ENCODE measurements at places on chromosomes 13 and 19.
A peak's percentile ranks its signal among the peaks of the same experiment; 100 is the strongest.

GRCh38 chr13:97257800-97258799, 36.0 kb downstream of the MBNL2 start:
- no peak for DNase-seq

DNA sequence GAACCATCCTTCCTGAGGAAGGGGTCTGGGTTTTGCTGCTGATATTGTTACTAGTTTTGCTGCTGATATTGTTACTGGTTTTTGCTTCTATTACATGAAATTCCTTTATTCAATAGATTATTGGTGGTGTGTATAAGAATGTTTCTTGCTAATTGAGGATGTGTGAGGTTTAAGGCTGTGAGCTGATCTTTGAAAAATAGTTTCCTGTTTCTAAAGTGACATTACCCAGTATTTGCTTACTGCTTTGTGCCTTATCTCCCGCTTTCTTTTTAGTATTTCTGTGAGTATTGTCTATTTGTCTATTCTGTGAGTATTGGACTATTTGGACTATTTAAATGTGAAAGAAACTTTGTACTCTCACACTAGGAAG, 38.2 kb upstream of the C1QTNF9 start:
- DNase-seq = no peak

DNA sequence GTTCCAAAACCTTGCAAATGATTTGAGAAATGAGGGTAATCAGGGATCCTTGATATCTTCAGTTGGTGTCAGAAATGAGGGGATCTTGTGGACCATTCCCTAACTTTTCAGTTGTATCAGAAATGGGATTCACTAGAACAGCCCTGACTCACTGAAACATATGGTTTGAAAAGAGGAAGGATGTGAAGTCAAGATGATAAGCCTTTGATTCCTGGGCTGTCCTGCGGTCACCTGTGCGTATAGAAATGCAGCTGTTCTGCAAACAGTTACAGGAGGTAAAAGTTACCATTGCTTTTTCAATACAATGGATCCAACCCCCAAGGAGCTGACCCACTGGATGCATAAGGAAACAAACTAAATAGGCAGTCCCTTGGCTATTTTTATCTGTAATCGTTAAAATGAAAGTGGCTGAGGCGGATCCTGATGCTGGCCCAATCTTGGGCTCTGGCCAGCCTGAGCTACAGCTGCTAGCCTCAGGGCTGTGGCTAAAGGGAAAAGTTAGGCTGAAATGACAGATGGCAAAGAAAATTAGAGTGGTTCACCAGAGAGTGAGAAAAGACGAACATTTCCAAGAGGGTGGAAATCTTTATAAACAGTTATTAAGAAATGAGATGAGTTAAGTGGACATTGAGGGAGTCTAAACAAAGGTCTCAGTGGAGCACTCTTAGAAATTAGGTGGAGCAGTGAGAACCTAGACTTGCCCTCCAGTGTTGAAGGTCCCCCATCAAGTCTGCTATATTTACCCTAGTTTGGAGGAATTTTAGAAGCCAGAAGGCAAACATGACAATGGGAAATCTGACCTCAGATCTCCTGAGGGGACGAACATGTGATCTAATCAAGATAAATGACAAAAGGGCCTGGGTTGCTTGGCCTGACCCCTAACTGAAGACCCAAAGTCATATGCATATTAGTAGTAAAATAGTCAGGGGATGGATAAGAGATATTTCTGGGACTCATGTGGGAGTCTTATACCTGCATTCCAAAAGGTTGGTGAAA, 7.6 kb downstream of the SIGLECL1 start:
- peak; percentile 69 for DNase-seq

DNA sequence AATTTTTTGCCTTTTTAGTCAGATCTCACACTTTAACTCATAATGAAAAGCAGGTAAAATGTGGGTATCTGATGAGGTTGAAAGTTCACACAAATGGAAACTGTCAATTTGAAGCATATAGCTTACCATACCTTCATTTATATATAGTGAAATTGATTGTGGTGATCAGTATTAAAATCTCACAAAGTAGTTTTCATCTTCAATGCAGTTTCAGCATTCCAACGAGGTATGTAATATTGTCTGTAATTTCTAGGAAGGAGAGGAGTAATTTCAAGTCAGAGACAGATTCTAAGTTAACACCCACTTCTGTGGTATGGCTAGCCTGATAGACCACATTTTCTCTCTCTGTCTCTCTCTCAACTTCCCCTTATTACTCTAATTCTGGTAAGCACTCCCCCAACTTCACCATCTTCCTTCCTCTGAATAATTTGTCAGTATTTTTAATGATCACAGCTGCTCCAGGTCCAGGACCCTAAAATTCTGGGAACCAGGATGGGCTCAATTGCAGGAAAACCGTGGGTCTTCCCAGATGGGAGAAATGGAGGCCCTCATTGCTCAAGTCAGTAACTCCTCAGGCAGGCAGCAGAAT, 455.7 kb downstream of the FGF9 start:
- no peak for DNase-seq

DNA sequence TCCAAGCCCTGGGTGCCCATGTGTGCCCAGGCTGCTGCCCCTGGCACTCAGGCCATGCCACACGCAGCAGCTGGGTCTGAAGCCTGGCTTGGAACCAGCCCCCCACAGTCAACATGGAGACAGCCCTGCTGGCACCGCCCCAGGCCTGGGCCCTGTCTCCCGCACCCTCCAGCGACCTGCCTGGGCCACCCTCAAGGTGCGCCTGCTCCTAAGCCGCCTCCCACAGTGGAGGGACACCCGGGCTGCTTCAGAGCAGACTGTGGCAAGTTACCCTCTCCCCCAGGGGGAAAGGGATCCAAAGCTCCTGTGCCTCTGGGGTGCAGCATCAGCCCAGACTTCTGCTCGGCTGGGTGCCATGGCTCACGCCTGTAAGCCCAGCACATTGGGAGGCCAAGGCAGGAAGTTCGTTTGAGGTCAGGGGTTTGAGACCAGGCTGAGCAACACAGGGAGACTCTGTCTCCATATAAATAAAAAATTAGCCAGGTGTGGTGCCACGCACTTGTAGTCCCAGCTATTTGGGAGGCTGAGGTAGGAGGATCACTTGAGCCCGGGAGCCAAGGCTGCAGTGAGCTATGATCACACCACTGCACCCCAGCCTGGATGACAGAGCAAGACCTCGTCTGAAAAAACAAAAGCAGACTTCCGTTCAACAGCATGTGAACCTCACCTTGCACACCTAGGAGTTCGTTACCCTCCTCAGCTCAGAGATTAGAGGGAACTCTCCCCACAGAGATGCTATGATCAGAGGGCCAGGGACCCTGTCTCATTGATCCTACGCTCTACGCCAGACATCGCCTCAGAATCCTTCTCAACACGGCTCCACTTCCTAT, 15.6 kb downstream of the ELL start:
- peak; percentile 10 for DNase-seq

- no peak for DNase-seq
Measured at GRCh38 chr13:93248627-93249047, 22.0 kb downstream of the GPC6 start.

DNA sequence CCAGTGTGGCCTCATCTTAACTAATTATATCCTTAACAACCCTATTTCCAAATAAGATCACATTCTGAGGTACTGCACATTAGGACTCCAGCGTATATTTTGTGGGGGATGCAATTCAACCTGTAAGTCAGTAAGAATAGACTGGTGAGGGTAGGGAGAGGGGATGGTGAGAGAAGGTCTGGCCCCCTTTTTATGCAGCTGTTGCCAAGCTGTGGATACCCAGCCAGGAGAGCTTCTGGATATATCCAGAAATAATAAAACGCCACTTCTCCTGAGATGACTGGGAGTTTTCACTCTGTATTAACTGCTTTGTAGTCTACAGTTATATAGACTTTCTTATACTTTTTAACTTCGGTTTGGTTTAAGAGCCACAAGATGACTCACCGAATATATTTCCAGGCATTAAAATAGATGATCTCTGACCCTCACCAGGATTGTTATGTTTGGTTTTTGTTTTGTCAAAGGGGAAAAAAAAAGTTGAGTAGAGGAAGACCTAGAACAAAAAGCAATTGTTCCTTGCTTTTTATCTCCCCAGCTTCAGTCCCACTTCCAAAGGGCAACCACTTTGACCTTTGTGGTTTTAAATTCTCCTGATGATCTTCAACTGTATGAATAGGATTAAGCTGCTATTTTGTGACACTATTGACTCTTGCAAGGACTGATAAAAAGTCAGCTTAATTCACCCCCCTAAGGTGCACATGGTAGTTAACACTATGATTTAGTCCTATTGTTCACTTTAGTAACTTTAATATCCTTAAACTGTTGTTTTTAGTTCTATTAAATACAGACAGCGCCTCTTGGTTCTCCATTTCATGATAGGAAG, 3.1 kb upstream of the NEK3 start:
- no peak for DNase-seq

DNA sequence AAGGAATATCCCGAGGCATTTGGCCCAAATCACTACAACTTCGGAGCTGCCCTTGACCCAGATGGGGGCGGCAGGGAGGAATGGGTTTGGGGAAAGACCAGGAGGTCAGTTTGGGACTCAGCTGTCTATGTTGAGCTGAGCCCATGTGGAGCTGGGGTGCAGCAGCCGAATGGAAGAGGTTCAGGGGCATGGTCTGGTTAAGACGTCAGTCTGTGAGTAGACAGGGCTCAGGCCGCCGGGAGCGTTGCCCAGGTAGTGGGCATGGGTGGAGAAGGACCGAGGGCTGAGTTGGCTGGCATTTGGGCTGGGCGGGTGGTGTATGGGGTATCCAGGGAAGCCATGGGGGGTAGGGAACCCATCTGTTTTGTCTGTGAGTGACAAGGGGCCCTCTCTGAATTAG, 9.3 kb upstream of the SCN1B start:
- DNase-seq = no peak

- no peak for DNase-seq
Measured at GRCh38 chr13:65461590-65461989, 1768.5 kb downstream of the PCDH9 start.

DNA sequence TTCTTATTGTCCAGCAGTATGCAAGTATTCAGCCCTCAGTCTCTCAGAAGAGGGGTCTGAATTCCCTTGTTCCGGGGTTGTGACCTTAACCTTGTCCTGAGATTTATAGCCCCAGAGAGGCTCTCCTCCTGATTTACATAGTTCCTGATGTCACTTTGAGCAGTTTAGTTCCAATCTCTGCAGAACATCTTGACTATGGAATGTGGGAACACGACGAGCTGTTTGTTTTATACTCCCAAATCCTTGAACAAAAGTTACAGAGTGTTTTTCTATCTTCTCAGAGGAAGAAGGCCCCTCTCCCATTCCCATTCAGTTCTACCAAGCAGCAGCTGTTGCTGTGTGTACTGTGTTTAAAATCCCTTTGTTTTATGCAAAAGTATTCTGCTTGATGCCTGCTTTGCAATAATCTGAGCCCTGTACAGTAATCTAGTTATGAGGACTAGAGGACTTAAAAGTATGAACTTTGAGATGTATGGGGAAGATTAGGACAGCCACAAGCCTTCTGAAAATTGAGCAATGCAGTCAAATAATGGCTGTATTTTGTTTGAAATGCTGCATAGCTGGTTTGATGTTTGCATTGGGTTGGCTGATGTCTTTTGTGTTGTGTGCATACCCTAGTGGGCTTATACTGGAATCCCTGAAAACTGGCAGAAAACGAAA, 74.7 kb downstream of the KL start:
- no peak for DNase-seq

DNA sequence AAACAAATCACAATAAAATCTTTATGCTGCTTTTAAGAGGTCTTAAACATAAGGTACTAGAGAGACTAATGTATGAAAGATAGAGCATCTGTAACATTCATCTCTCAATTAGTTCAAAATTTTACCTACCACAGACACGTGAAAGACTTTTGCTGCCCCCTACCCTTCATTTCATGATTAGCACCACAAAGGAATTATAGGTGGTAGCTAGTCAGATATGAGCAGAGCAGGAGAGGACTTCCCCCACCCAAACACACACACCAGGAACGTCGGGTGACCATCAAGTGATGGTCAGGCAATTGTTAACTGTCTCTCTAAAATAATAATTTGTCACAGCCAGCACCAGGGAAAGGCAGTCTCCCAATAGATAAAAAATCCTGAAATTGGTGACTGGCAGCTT, 1531.7 kb upstream of the SPRY2 start:
- DNase-seq = no peak

DNA sequence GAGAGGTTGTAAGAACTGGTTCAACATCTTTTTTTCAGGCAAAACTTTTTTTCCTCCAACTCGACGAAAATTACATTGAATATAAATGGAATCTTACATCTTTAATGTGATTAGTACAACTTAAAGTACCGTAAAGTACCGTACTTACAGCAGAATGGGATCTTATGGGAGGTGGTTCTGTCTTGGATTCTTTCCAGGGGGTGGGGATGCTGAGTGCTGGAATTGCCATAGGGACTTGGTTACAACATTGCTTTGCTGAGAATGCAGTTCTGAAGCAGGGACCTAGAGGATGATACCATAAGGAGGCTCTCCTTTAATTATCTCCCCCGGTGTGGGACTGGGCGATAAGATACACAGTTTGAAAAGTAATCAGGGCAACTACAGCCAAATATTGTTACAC, 186.4 kb downstream of the KLF5 start:
- no peak for DNase-seq

DNA sequence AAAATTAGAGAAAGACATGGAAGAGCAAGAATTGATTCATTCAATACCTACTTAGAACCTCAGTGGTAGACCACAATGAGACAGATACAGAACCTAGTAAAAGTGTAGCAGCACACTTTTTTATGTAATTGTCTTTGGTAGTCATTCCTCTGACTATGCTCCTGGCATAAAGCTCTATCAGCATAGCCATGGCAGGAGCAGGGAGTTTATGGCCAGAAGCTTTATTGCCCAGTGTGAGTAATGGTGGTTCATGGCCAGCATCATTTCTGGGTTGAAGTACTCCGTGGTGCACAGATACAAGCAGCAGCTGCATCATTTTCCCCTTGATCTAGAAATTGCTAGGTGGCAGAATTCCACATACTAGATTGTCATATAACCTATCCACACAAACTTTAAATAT, 352.6 kb downstream of the TBC1D4 start:
- no peak for DNase-seq

DNA sequence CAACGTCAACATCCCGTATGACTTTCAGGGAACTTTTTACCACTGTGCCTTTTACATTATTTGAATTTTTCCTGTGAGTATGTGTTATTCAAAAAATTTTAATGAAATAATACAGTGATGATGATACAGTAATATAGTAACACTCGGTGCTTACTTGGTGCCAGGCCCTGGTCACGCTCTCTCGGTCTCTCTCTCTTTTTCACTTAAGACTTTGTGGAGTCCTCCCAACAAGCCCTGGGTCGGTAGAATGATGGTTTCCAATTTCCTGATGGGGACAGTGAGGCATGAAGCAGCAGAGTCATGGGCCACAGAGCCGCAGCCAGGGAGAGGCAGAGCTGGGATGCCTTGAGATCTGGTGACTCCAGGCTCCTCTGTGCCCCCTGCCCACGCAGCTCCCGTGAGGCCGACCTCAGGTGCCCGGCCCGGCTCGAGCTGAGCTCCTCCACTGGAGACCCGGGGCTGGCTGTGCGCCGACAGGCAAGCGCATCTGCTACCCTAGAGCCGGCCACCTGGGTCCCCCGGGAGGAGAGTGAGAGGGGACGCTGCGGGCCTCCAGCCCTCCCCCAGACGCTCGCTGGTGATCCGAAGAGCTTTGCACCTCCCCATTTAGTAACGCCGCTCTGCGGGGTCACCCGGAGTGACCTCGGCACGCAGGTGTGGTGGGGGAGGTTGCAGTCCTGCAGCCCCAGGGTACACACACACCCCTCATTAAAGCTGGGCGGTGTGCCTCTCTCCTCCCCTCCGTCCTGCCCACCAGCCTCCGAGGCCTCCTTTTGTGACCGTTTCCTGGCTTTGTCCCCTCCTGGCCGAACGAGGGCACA, 4.4 kb upstream of the SBK3 start:
- no peak for DNase-seq

All from GF-D8 (cell line).